ENCODE measurements at places on chromosomes 16 and 17.
A peak's percentile ranks its signal among the peaks of the same experiment; 100 is the strongest.

DNA sequence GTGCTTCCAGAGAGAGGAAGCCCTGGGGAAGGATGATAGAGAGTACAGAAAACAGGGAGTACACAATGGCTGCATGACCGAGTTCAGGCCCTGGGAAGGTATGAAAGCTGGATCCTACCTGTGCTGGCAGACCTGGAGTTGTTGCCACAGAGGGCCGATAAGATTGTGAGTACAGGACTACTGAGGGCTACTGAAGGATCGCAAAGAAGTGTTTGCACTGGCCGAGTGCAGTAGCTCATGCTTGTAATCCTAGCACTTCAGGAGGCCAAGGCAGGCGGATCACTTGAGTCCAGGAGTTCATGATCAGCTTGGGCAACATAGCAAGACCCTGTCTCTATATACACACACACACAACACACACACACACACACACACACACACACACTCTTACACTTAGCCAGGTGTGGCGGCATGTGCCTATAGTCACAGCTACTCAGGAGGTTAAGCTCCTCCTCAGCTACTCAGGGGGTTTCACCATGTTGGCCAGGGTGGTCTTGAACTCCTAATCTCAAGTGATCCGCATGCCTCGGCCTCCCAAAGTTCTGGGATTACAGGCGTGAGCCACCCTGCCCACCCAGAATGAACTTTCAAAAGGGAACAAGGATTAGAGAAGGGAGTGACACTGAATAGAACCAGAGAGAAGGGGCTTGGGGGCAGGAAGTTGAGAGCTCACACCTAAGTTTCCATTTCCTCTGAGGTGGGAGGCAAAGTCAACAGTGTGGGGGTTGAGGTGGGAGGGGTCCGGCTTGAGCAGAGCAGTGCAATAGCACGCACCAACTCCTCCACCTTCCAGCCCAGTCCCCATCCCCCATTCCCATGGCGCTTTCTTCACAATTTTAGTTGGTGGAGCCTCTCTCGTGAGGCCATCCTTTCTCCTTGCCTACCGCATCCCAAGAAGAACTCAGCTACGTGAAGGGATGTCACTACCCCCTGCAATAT is 7.5 kb downstream of the SCIMP start:
- no peak for DNase-seq

- no peak for DNase-seq
These were observed 208.0 kb downstream of the MSI2 start for GRCh38 chr17:57464191-57464864.

DNA sequence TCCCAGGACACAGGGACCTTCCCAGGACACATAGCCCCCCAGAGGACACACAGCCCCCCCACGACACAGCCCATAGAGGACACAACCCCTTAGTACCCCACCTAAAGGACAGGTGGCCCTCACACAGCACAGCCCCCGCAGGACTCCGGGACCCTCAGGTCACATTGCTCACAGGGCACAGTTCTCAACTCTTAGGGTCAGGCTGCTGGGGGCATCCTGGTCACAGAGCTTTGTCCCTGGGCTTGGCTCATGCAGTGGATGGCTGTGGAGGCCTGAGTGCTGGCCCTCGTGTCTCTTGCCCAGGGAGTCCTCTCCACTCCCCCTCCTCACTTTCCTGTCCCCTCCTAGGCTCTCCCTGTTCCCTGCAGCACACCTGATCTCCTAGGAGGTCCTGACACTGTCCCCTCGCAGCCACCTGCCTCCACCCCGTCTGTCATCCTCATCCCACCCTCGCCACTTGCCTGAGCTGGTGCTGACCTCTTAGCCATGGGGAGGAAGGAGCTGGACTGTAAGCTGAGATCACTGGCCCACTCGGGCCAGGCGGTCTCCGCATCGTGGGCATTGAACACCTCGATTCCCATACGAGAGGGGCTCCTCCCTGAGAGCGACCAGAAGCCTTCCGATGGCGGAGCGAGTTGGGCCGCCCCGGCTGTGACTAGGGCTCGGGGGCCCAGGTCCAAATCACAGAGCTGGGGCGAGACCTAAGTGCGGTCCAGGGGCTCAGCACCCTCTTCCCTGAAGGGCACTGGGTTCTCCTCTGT is 1.4 kb upstream of the WDR45B start:
- DNase-seq = no peak

DNA sequence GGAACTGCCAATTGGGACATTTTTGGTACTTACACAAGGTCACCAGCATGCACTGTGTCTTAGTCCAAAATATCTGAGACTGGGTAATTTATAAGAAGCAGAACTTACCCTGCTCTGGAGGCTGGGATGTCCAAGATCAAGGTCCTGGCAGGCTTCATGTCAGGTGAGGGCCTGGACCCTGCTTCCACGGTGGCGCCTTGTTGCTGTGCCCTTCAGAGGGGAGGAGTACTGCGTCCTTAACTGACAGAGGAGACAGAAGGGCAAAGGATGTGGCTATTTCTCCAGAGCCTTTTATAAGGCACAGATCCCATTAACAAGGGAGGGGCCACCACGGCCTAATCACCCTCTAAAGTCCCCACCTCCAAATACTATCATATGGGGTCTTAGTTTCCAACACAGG is 178.9 kb downstream of the C16orf95 start:
- DNase-seq = no peak

- peak; percentile 39 for DNase-seq
These were observed 134.6 kb downstream of the GAS7 start for GRCh38 chr17:10063730-10064241.

GRCh38 chr16:4700380-4700996 is 7.1 kb downstream of the NUDT16L1 start:
- no peak for DNase-seq

GRCh38 chr17:63760771-63761539 is 12.4 kb downstream of the CCDC47 start:
- DNase-seq = peak; percentile 48

- DNase-seq = no peak
These were observed 2.8 kb downstream of the FAM171A2 start for GRCh38 chr17:44360826-44361225.

DNA sequence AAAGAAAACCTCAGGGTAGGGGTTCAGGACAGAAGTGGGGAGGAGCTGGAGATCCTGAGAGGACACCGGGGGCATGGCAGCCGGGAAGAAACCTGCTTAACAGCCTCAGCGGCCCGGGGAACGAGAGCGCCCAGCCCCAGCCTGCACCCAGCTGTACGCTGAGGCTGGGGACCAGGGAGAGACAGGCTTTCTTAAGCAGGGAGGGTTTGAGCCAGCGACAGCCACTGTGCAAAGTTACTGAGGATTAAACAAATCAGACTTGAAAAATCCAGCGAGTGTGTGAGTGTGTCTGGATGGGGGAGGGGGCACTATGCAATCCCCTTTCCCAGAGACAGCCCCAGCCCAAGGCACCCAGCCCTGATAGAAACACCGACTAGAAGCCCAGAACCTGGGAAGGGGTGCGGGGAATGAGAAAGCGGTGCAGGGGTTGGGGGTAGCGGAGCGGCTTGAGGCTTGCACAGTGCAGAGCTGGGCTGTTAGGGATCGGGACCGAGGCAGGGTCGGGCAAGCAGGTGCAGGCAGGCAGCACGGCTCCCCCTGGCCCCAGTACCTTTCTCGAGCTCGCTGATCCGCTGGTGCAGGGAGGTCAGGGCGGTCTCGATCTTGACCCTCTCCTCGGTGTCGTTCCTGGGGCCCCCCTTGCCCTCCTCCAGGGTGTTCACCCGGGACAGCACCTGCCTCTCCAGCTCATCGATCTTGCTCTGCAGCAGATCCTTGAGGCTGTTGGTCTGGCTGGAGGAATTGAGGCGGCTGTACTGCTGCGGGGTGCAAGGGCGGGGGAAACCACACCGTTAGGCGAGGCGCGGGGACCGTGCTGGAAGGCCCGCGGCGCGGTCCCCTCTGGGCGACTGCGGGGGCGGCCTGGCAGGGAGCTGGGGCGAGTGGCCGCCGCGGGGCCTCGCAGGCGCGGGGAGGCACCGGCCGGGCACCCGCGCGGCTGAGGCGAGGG is 1.2 kb downstream of the NPTX1 start:
- DNase-seq = no peak

- DNase-seq = no peak
These were observed 15.9 kb upstream of the ZNF629 start for GRCh38 chr16:30802936-30803335.
